ENCODE measurements at places on chromosomes 11 and 22.

DNA sequence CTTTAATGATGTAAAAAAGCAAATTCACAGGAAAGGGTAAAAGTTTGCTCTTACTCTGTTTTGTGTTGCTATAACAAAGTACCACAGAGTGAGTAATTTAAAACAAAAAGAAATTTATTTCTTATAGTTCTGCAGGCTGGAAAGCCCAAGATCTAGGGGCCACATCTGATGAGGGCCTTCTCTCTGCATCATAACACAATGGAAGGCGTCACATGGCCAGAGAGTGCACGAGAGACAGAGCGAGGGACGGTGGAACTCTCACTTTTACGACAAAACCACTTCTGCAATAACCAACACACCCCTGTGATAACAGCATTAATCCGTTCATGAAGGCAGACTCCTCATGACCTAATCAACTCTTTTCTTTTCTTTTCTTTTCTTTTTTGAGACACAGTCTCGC lies 31.1 kb downstream of the CD6 start:
- DNase-seq = no peak

GRCh38 chr11:125398475-125398874 lies 97.6 kb downstream of the FEZ1 start:
- DNase-seq = no peak

DNA sequence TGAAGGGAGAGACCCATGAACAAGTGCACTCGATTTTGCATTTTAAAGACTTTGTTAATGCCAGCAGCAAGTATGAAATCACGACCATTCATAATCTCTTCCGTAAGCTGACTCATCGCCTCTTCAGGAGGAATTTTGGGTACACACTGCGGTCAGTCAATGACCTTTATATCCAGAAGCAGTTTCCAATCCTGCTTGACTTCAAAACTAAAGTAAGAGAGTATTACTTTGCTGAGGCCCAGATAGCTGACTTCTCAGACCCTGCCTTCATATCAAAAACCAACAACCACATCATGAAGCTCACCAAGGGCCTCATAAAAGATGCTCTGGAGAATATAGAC lies 5.9 kb downstream of the SERPIND1 start:
- DNase-seq = no peak

GRCh38 chr11:120883404-120884080 lies 140.4 kb upstream of the TBCEL start:
- DNase-seq = no peak

- no peak for DNase-seq
Measured at GRCh38 chr22:22201185-22201929, 43.2 kb upstream of the VPREB1 start.

GRCh38 chr11:11626128-11626527 lies 4.3 kb upstream of the GALNT18 start:
- DNase-seq = no peak

DNA sequence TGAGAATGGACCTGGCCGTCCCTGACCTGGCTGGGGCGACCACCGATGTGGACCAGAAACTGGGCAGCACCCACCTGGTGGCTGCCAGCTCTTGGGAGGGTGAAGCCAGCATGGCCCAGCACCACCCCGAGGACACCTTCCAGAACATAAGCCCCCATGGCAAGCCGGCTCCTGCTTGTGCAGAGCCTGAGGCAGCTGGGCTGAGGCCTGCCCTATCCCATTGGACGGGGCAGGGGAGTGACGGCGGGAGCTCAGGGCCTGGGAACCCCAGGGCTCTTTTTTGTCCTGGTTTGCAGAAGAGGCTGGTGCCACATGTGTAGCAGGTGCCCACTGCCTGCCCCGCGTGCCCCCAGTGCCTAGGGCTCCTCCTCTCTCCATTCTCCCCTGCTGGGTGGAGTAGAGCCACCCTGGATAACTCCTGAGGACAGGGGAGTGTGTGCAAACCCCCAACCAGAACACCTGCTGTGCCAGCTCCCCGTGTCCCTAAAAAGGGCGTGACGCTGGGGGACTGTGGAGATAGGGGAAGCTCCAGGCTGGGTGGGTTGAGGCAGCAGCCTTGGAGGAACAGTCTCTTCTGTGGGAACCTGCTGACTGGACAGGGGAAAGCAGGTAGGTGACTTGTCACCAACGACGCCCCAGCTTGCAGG lies 11.9 kb downstream of the DUSP8 start:
- DNase-seq = no peak

- peak; percentile 93 for DNase-seq
Measured at GRCh38 chr11:61899146-61899841, 7.9 kb upstream of the FADS3 start.

DNA sequence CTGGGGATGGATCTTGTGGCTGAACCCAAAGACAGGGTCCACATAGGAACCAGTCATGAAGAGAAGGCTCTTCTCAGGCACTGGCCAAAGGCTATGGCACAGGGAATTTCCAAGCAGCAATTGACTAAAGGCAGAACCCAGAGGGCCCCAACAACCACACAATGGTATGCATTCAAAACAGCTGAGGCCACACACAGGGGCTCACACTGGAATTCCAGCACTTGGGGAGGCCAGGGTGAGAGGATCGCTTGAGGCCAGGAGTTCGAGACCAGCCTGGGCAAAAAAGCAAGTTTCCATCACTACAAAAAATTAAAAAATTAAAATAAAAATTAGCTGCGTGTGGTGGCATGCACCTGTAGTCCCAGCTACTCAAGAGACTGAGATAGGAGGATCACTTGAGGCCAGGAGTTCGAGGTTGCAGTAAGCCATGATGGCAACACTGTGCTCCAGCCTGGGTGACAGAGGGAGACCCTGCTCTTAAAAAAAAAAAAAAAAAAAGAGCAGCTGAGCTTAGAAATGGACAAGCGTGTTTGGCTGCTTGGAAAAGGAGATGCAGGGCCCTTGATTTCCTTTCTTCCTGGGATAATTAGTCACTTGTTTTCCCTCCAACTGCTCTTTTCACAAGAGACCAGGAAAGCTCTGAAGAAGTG lies 44.6 kb downstream of the MYH9 start:
- DNase-seq = no peak

GRCh38 chr11:93648158-93648557 lies 13.3 kb upstream of the CEP295 start:
- DNase-seq = no peak

DNA sequence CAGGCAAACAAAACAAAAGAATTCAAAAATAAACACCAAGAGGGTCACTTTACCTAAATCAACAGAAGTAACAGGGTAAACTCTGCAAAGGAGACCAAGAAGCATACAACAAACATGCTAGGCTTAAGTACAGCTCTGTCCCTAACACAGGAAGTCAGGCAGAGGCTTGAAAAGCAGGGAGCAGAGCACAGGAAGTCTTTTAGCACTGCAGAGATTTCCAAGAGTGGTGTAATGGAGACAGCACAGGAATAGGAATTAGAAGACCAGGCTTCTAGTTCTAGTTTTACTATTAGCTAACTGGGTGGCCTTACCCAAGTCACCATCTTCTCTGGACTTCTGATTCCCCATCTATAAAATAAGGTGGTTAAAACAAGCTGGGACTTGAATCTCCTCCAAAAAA lies 1.9 kb downstream of the RBFOX2 start:
- no peak for DNase-seq

DNA sequence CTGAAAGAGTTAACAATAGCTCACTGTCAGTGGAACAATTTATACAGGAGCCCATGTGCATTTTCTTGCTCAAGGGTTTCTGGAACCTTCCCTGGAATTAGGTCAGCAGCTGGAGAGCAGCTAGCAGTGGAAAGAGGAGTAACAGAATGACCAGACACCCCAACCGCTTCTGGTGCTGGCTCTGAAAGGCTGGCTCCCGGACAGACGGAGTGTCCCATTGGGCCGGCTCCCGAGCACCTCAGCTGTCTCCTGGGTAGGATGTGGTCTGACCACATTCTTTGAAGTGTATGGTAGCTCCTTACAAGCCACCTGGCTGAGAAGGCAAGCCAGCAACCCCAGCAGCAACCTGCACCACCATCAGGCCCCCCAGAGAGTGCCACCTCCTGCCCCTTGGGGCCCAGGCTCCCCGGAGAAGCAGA lies 44.7 kb downstream of the ABTB2 start:
- peak; percentile 12 for DNase-seq

GRCh38 chr22:41909310-41910049 lies 5.4 kb downstream of the SHISA8 start:
- no peak for DNase-seq

DNA sequence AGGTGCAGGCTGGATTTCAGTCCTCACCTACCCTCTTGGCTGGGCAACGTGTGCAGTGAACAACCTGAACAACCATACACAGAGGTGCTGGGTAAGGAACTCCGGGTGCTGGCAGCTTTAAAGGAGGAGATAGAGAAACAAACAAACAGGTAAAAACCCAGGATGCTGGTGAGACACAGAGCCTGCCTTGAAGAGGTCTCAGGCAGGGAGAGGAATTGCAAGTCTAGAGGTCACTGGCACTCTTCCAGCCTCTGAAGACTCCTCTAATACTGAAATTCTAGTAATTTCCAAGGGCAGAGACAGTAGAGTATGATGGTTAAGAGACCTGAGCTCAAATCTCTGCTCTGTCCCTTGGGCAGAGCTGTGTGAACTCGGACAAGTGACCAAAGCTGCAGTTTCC lies 192.5 kb downstream of the CEP164 start:
- no peak for DNase-seq

- no peak for DNase-seq
Measured at GRCh38 chr22:46740910-46741780, 3.1 kb upstream of the CERK start.

- DNase-seq = no peak
Measured at GRCh38 chr11:131656179-131656838, 285.9 kb downstream of the NTM start.

GRCh38 chr11:130653838-130654636 lies 205.6 kb downstream of the ADAMTS15 start:
- no peak for DNase-seq

DNA sequence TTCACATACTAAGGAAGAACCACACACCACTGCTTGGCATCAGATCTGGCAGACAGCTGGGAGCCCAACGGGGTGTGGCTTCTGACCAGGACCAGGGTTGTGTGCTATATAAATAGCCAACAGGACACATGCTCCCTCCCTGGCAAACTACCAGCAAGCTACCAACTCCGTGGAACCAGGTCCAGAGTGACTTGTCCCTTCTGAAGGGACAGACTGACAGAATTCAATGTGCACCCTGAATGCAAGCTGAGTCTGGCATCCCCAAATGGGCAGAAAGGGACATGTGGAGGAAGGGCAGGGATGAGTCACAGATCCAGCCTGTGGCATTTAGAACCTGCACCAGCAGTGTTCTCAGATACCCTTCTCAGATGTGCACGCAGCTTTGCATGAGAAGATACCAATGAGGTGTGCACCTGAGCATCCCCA lies 92.9 kb downstream of the MICAL3 start:
- no peak for DNase-seq
